ENCODE measurements at places on chromosomes 13 and 19.

- DNase-seq = no peak
These were observed 46.7 kb upstream of the SERP2 start for GRCh38 chr13:44326961-44327360.

DNA sequence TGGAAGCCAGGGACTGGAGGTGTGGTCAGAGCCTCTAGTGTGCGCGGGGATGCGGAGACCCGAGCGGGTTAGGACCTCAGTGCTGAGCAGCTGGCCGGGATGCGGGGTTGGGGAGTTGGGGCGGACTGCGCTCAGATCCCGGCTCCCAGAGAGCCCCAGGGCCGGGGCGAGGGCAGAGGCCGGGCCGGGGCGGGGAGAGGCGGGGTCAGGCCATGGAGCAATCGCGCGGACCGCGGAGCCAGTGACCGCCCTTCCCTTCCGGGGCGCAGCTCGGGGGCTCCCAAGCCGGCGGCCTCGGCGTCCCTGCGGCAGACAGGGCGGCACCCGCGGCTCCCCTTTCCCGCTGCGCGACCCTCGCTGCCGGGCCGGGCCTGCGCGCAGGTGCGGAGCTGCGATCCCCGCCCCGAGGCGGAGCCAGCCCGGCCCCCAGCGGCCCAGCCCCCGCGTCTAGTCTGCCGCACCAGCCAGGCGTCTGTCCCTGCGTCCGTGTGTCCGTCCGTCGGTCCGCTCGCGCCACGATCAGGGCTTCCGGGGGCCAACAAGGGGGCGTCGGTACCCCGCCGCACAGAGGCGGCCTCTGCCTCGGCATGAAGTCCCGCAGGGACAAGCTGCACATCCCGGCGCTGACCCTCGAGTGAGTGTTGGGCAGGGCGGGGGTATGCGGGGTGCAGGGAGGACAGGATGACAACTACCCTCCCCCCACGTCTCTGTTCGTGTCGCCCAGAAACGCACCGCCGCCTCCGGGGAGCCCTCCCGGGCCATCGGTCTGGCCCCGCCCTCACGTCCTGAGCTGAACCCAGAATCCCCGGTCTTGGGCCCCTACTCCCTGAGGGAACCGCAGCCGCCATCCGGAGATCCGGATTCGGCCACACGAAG is 12.4 kb downstream of the MAST3 start:
- DNase-seq = no peak

GRCh38 chr19:32415246-32415645 is 9.7 kb downstream of the DPY19L3 start:
- DNase-seq = no peak

- no peak for DNase-seq
These were observed 88.6 kb downstream of the SPACA7 start for GRCh38 chr13:112464720-112465119.

- no peak for DNase-seq
These were observed 61.1 kb upstream of the MCF2L start for GRCh38 chr13:112907871-112908331.

DNA sequence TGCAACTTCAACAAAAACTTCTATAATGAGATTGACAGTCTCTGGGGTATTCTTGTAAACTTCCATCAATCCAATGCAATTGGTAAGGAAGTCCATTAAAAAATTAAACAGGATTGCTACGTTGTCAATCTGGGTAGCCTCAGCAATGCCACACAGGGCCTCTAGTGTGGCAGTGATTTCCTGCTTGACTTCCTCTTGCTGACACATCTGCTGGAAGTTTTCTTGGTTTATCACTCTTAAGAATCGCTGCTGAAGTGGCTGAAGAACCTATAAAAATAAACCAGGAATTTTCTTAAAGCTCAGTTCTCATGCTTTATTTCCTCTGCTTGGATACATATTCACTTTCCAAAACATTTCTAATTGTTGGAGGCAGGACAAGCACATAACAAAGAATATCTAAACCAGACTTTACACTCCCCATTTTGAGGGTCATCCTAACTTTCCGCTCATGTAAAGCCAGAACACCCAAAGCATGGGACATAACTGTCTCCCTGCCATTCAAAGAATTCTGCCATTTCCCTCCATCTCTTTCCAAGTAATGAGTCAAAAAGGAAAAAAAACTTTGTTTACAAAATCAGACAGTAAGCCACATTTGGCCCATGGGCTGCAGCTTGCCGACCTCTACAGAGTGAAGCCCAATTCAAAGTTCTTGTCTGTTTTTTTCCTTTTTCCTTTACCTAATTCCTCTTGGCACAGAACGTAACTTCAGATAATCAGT is 23.2 kb upstream of the EEF1AKMT1 start:
- DNase-seq = no peak

DNA sequence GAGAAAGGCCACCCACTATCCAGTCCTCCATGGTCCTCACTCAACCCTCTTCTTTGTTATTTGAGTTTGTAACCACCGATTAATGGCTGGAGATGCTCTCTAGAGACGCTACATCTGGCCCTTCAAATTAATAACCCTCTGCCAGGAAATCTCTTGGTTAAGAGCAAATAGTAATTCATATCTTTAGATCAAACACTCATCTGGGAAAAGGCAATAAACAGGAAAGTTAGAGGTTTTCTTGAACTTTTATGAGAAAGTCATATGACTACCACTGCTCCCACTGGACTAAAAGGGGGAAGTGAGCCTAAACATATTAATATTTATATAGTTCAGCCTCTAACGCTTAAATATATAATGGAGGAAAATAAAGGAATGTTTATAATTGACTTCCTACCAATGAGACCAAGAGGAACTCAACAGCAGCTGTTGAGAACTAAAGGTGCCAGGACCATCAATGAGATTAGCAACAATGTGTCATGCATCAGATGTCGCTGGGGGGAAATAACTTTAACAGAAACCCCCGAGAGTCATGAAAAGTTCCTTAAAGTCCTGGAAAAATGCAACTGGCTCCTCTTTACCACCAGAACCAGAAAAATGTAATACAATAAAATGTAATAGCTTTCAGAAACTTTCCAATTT is 2.7 kb downstream of the TBC1D4 start:
- no peak for DNase-seq

DNA sequence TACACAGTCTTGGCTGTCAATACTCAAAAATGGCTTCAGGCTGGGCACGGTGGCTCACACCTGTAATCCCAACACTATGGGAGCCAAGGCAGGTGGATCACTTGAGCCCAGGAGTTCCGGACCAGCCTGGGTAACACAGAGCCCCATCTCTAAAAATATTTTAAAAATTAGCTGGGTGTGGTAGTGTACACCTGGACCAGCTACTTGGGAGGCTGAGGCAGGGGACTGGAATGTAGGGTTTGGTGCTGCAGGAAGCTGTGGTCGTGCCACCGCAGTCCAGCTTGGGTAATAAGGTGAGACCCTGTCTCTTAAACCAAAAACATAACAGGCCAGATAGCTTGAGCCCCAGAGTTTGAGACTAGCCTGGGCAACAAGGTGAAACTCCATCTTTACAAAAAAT is 6.7 kb upstream of the CHERP start:
- no peak for DNase-seq

- DNase-seq = no peak
These were observed 42.5 kb upstream of the INTS6 start for GRCh38 chr13:51495316-51495715.

DNA sequence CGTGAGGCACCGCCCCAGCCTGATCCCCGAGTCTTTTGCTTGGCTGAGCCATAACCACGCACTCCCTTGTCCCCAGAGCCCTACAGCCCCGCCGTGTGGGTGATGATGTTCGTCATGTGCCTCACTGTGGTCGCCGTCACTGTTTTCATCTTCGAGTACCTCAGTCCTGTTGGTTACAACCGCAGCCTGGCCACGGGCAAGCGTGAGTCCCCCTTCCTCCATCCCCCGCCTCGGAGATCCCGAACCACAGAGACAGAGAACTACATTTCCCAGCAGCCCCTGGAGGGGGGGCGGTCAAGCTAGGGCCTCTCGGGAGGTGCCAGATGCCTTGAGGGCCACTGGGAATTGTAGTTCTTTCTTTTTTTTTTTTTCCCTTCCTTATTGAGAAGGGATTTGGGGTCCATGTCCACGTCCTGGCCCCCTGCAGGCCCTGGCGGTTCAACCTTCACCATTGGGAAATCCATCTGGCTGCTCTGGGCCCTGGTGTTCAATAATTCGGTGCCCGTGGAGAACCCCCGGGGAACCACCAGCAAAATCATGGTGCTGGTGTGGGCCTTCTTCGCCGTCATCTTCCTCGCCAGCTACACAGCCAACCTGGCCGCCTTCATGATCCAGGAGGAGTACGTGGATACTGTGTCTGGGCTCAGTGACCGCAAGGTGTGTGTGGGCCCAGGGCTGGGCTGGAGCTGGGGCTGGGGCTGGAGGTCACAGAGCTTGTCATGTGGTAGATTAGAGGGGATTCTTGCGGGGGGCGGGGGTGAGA is 25.9 kb downstream of the GRIN2D start:
- no peak for DNase-seq

DNA sequence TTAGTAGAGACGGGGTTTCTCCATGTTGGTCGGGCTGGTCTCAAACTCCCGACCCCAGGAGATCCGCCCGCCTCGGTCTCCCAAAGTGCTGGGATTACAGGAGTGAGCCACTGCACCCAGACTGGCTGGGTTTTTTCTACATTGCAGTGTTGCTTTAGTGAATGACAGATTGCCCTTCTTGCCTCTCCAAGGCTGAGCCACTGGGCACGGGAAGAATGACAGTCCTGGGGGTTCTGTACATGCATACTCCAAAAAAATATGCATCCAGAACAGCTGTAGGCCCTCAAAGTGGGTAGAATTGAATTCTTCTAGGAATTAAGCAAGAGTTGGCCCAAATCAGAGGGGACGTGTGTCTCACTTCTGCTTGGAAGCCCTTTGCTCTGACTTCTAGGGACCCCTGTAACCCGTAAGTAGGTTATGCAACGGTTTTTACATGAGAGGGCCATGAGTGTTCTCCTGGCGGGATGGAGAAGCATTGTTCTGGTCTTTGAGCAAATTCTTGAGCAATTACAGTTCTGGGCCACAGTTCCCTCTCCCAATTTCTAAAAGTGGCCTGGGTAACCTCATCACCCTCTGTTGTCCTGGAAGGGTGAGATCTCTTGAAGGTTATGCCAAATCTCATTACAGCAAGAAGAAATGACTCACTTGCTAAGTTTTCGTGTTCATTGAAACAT is 3.6 kb downstream of the ACTN4 start:
- DNase-seq = no peak

DNA sequence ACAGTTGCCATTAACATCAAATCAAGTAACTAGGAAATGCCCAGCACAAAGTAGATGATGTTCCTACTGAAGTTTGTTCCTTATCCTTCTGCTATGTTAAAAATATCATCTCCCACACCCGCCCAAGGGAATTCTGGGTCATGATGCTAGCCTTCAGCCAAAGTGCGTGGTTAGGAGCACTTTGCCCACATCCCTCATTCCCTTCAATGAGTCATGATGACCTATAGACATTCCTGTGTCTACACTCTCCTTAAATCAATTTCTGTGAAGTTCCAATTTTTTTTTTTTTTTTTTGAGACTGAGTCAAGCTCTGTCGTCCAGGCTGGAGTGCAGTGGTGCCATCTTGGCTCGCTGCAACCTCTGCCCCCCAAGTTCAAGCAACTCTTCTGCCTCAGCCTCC is 17.0 kb downstream of the RXFP2 start:
- no peak for DNase-seq

- DNase-seq = no peak
These were observed 140 bp downstream of the PLEKHJ1 start for GRCh38 chr19:2236064-2236313.

DNA sequence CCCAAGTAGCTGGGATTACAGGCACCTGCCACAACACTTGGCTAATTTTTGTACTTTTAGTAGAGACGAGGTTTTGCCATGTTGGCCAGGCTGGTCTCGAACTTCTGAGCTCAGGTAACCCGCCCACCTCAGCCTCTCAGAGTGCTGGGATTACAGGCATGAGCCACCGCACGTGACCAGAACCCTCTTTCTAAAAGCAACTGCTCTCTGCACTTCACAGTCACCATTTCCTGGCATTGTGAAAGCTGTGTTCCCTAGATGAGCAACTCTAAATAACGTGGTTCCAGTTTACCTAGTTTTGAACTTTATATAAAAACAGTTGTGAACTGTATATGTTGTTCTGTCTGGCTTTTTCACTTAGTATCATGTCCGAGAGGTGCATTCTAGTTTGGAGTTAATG is 152.9 kb downstream of the SIPA1L3 start:
- DNase-seq = no peak

GRCh38 chr13:41694545-41695301 is 237.4 kb downstream of the RGCC start:
- DNase-seq = no peak

GRCh38 chr13:40028446-40028845 is 373.0 kb downstream of the COG6 start:
- no peak for DNase-seq

- DNase-seq = no peak
These were observed 809 bp downstream of the MYO1F start for GRCh38 chr19:8576273-8576993.

DNA sequence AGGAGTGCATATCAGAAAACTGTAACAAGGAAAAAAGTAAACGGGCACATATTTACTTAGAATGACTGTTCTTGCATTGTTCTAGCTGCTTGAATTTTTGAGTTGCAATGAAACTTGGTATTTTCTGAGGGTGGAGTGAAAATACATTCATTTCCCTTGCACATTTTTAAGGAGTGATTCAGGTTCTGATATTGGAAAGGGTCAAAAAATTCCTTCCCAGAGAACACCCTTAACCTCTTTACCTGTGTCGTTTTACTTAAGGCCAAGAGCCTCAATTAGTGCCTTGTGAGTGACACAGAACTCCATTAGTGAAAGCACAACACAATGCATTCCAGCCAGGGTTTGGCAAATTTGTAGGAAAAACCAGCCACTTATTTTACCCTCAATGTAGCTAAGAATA is 2.3 kb downstream of the ITGBL1 start:
- DNase-seq = no peak

DNA sequence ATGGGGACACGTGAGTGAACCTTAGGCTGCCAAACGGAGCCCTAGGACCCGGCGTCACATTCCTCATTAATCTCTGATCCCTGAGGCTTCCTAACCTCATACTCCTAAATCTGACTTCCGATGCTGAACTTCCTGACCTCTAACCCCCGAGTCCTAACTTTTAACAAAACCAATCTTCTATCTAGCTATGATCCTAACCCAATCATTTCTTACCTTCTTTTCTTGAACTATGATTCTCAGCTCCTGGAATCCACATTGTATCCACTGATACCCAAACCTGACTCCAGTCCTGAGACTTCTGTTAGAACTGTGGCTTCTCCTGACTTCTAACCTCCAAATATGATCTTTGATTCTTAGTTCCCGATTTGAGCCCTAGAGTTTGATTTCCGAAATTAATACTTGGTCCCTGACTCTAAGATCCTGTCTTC is 447 bp downstream of the NFKBIB start:
- DNase-seq = no peak

GRCh38 chr13:73421310-73421912 is 362.6 kb downstream of the KLF5 start:
- DNase-seq = no peak
